ENCODE measurements at places on chromosomes 1 and 21.

- no peak for DNase-seq
Measured at GRCh38 chr1:109802136-109802900, 38.6 kb upstream of the EPS8L3 start.

DNA sequence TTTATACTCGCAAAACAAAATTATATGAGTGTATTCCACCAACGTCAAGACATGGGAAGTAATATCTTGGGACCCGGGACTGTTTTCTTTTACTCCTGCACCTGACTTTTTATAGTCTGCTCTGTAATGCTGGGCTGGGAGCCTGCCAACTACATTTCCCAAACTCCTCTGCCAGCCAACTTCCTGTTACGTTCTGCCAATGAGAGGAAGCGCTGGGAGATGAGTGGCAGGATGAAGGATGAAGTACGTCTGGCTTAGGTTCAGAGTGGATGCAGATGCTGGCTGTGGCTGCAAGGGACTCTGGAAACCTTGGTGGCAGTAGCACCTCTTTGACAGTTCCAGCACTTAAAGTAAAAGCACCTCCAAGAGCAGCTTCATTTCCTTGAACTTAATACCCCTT lies 59.6 kb downstream of the USP24 start:
- no peak for DNase-seq

- DNase-seq = no peak
Measured at GRCh38 chr1:207218512-207219362, 102.7 kb upstream of the CD55 start.

- no peak for DNase-seq
Measured at GRCh38 chr1:111221633-111222291, 5.8 kb upstream of the CHI3L2 start.

DNA sequence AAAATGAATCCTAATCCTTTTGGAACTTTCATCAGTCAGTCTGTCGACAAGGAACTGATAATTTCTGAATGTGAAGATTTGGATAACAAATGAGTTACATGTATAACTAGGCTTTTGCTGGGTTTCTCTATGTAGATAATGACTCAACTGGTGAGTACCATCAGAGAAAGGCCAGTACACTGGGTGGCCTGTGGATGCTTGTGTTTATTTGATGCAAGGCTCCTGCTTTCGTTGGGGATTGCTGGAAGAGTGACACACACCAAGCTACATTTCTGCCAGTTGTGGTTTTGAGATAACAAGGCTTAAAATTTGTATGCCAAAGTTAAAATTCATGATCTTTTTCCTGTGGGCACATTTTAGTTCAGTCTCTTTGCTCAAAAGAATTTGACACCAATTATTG lies 115.7 kb upstream of the UBE2U start:
- no peak for DNase-seq

- DNase-seq = no peak
Measured at GRCh38 chr1:24857507-24858133, 72.5 kb downstream of the RUNX3 start.

- DNase-seq = no peak
Measured at GRCh38 chr1:212769459-212770167, 22.0 kb downstream of the NSL1 start.

GRCh38 chr1:32538887-32539583 lies at the start of gene ZBTB8A:
Gene ZBTB8A, plus strand, starts transcription at chr1:32539427. Its CDS starts 53,505 bp downstream, at chr1:32592932.
- DNase-seq = peak; percentile 17

DNA sequence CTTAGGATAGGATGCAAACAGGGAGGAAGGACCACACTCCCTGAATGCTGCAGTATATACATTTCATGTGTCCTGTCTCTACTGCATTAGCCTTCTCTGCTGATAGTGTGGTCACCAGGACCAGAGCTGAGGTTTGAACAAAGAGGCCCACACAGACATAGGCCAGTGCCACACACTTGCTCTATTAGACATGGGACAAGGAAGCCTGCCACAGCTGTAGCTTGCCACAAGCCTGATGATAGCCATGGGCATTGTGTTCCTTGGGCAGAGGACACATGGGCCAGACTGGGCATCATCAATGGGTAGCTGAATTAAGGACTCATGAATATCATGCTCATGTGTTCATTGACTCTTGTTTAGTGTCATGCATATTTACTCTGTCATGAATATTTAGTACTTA lies 10.4 kb downstream of the CAMSAP2 start:
- DNase-seq = no peak

DNA sequence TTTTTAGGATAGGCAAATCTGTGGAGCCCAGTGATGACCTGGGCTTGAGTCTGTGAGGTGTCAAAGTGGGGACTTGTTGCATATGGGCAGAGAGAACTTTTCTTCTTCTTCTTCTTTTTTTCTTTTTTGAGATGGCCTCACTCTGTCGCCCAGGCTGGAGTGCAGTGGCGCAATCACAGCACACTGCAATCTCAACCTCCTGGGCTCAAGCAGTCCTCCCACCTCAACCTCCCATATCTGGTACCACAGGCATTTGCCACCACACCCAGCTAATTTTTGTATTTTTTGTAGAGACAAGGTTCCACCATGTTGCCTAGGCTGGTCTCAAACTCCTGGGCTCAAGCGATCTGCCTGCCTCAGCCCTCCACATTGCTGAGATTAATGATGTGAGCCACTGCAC lies 80.3 kb downstream of the RD3 start:
- no peak for DNase-seq

- no peak for DNase-seq
Measured at GRCh38 chr1:15954316-15954715, 21.6 kb downstream of the ZBTB17 start.

DNA sequence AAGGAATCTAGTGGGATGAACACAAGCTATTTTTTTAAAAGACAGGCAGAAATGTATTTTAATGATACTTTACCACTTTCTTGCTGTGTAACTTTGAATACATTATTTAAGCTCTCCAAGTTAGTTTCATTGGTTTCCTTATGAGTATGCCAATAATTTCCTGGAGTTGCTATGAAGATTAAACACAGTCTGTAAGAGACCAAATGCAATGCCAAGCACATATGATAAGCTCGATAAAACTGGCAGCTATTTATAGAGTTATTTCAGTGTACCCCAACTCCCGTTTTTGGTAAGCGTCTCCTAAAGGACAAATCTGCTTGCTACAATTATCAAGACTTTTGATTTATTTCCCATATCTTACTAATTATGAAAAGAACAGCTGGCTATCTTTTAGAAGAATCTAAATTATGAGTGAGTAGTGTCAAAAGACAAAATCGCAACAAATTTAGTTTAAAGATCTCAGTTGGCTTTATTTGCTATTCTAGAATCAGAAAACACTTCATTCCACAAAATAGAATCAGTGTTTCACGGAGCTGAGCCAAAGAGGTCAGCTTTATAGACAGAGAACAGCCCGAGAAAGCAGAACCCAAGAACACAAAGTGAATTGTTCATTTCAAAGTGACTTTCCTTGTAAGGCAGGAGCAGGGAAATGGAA lies 7.2 kb upstream of the MAP10 start:
- no peak for DNase-seq

DNA sequence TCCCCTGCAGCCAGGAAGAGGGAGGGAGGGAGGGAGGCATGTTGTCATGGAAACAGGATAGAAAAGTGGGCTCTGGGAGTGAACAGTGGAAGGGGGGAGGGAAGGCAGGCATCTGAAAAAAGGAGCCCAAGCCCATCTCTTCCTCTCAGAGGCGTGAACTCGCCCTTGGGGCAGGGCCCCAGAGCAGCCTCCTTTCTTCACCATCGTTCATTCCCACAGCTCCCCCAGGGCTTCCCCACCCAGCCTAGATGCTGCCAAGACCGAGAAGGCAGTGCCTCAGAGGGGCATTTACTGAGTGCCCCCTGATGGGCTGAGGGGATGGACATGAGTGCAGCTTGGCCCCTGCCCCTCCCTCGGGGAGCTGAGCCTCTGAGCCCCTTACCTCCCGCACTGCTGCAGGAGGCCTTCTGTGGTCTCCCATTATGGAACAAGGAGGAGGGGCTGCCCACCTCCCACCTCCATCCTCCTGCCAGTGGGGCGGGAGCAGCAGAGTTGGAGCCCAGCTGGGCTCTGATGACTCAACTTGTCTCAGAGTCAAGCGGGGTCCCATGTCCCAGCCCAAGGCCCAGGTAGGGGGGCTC lies 39.1 kb upstream of the KIF21B start:
- DNase-seq = no peak

- no peak for DNase-seq
Measured at GRCh38 chr1:118209648-118210047, 24.6 kb upstream of the SPAG17 start.

- no peak for DNase-seq
Measured at GRCh38 chr21:44923480-44924084, 2.9 kb upstream of the ITGB2 start.

DNA sequence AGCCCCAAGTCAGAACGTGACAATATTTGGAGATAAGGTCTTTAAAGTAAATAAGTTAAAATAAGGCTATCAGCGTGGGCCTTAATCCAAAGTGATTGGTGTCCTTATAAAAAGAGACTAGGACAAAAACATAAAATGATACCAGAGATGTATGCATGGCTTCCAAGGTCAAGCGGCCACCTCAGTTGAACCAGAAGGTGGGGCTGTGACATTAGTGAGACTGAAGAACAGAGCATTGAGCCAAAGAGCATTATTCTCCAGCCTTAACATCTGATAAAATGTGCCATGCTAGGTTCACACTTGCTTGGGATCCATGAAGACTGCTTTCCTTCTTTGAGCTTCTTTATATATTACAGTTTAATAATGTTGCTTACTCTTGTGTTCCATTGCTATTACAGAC lies 554.6 kb downstream of the PLA2G4A start:
- no peak for DNase-seq

DNA sequence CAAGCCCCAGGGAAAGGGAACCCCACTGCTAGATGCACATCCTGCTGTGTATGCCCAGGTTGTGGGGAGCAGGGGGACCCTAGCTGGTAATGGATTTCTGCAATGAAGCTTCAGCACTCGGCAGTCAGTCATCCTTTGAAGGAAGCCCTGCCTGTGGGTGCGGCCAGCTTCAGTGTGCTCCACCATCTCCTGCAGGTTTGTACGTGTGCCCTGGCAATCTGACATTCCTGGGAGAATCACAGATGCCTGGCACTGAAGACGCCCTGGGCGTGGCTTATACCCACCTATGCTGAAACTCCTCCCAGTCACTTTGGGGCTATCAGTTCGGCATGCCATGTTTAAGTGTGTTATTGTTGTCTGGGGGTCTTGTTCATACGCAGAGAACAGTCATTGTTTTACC lies 6.8 kb downstream of the SPRR5 start:
- DNase-seq = no peak

DNA sequence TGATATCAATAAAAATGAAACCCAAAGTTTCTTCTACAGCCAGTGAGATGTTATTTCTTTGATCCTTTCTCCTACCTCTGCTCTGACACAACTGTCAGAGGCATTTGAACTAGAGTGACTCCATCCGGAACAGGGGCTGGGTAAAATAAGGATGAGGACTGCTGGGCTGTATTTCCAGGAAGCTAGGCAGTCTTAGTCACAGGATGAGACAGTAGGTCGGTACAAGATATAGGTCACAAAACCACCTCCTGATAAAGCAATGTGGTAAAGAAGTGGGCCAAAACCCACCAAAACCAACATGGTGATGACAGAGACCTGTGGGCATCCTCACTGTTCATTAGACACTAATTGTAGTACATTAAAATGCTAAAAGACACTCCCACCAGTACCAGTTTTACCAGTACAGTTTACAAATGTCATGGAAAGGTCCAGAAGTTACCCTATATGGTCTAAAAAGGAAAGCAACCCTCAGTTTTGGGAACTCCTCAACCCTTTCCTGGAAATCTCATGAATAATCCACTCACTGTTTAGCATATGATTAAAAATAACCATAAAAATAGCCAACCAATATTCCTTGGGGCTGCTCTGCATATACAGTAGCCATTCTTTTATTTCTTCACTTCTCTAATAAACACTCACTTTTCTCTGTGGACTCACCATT lies 96.7 kb downstream of the GABPA start:
- no peak for DNase-seq

DNA sequence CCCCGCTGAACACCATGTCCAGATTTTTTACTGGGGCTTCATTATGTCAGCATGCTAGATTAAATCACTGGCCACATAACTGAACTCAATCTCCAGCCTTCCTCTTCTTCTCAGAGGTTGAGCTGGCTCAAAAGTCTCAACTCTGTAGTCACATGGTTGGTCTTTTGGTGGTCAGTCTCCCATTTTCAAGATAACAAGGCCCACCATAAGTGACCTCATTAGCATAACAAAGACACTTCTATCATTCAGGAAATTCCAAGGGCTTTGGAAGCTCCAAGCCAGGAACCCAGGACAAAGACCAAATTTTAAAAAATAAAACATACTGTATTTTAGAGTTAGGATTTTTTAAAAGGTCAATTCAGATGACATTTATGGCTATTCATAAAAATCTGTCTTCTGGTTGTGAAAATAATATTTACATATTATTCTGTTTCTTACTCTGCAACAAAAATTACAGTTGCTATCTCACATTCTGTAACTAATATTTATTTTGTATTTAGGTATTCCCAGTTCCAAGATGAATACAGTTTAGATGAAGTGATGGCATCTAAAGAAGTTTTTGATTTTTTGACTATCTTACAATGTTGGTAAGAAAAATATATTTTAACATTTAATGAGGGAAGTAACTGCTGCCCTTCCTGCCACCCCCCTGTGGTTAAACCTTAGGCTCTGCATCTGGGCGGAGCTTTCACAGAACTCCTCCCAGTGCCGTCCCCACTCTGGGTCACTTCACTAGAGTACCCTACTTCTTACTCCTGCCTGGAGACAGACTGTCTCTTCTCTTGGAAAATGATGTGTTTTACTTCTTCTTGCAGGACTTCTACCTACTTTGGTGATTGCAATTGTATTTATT lies 49.3 kb downstream of the SCP2 start:
- no peak for DNase-seq

DNA sequence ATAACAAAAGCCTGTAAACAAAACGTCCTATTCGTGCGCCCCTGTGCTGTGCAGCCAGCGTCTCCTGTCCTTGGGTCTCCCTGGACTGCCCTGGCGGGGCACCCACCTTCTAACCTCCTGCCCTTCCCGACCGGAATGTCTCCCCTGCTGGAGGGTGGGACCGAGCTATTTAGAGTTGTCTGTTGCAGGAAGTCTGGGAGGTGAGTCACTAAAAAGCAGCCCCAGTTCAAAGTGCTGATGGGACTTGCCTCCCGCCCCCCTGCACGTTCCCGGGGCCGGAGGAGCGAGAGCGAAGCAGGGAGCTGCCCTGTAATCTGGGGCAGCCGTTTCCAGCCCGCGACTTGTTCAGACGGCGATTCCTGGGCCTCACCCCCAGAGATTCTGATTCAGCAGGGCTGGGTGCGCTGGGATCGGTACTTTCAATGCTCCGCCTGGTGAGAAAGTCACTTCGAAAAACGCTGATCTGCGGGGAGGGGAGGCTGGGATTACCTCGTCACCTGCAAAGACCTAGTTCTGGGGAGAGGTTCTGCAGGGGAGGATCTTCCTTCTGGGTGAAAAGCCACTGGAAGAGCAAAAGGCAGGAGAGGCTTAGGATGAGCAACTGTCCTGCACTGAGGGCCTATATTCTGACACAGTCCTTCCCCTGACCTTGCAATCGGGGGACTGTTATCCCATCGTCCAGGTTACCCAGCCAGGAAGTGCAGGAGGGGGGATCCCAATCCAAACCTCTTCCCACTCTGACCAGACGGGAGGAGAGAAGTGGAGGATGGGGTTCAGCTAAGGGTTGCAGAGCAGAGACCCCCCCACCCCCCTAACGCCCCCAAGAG lies 1.2 kb upstream of the DHRS3 start:
- DNase-seq = peak; percentile 28
